ENCODE measurements at places on chromosomes 5 and 9.

DNA sequence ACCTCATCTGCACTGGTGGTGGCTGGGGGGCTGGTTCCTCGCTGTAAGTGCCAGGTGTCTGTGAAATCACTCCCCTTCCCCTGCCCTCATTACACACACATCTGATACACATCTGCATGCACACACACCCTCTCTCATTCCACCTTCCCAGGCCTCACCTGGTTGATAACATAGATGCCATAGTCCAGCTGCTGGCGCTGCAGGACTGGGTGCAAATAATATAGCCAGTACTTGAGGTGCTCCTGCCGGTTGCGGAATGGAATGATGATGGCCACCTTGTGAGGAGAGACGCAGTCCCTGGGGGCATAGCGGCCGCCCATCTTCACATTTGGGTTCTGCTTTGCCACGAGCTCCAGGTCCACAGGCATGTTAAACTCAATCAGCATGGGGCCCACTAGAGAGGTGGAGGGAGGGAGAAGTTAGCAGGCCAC, 32.1 kb downstream of the B4GALT1 start:
- DNase-seq: no peak

GRCh38 chr9:85137696-85138095, 468.2 kb downstream of the NTRK2 start:
- DNase-seq: no peak

DNA sequence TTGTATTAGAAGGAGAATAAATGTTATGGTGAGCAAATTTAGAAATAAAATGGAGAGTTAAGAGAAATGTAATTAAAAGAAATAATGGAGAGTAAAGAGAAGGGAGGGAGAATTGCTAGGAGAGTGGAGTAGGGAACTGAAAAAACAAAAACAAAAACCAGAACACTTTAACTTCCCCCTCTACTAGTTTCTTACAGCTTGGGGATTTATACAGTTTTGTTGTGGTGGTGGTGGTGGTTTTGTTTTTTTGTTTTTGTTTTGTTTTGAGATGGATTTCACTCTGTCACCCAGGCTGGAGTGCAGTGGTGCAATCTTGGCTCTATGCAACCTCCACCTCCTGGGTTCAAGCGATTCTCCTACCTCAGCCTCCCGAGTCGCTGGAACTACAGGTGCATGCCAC, 322.4 kb downstream of the TMEM167A start:
- DNase-seq: no peak

DNA sequence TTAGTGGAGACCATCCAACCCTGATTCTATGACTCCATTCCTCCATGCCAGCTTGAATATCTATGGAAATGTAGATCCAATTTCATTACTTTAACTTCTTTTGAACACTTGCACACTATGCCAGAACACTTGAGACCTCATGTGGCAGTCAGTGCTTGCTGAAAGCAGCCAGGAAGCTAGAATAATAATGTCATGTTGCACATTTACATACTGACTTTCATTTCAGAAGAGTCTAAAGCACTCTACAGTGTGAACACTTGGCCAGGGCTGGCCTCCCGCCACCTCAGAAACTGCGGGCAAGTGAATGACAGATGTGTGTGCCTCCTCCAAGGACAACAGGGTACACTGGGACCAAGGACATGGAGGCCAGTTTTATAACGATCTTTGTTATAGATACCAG, 97.3 kb downstream of the SLF1 start:
- DNase-seq: no peak

DNA sequence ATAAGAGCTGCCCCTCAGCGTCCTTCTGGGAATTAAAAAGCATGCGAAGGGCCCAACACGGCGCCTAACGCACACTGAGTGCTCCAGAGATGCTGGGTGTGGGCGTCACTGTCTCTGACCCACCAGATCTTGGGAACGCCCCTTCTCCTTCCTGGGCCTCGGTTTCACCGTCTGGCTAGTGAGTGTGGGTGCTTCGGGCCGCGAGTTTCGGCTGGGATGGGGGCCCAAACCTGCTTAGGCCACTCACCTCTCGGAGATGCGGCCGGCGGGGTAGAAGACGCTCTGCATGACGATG, 3.7 kb downstream of the PIP5KL1 start:
- DNase-seq: no peak

DNA sequence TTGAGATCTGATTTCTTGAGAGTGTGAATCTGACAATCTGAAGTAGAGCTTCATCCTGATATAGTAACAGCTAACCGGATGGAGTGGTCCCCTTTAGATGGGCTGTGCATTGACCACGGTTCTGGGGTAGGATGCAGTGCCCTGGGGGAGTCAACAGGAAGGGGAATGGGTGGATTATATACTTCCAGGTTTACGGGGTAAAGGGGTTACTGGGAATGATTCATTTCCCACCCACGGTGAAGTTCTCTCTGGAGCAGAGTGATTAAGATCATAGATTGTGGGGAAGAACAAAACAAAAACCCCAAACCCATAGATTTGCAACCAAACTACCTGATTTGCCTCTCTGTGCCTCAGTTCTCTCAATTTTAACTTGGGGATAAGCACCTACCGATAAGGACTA, 1.5 kb upstream of the B4GALT7 start:
- DNase-seq: no peak

DNA sequence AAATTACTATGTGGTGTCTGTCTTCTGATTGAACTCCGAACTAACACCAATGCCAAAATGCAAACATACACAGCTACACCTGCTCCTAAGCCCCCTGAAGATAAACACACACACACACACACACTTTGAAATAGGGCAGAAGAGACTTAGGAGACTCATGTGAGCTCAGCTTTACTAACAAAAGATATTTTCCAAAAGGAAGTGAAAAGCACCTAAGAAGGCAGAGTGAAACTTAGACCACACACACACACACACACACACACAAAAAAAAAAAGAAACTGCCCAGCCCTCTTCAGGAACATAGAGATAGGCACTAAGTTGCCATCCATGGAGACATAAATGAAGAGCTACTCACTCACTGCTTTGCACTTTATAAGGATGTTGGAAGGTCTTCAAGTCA, 45.2 kb upstream of the APC start:
- DNase-seq: no peak

DNA sequence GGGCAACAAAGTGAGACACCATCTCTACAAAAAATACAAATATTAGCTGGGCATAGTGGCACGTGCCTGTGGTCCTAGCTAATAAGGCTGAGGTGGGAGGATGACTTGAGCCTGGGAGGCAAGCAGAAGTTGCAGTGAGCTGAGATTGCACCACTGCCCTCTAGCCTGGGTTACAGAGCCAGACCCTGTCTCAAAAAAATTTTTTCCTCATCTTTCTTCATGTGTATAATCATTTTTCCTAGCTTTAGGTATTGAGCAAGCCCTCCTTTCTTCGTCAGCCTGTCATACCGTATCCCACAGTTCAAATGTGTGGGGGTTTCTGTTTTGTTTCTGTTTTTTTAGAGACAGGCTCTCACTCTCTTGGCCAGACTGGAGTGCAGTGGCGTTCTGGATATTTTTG, 41.3 kb downstream of the EHMT1 start:
- DNase-seq: no peak

DNA sequence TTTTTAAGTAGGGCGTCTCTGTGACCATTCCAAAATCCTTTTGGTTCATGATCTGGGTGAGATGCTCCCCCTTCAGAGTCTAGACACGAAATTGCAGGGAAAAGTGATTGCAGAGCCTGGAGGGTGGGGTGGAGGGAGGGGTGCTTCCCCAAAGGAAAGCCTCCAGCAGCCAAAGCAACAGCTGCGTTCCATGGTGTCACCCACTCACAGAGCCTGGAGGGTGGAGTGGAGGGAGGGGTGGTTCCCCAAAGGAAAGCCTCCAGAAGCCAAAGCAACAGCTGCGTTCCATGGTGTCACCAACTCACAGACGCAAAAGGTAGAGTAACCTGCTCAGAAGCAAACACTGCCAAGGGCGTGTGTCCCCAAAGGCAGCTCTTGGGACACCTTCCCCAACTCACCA, 22.6 kb downstream of the SLC6A18 start:
- DNase-seq: no peak

- no peak for DNase-seq
Observed at GRCh38 chr5:146111409-146111808, 6.0 kb upstream of the PLAC8L1 start.

DNA sequence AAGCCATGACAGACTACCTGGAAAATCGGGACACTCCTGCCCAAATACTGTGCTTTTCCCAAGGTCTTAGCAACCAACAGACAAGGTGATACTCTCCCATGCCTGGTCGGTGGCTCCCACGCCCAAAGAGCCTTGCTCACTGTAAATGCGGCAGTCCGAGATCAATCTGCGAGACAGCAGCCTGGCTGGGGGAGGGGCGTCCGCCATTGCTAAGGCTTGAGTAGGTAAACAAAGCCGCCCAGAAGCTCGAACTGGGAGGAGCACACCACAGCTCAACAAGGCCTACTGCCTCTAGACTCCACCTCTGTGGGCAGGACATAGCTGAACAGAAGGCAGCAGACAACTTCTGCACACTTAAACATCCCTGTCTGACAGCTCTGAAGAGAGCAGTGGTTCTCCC, 272.1 kb upstream of the CCNG1 start:
- DNase-seq: no peak

DNA sequence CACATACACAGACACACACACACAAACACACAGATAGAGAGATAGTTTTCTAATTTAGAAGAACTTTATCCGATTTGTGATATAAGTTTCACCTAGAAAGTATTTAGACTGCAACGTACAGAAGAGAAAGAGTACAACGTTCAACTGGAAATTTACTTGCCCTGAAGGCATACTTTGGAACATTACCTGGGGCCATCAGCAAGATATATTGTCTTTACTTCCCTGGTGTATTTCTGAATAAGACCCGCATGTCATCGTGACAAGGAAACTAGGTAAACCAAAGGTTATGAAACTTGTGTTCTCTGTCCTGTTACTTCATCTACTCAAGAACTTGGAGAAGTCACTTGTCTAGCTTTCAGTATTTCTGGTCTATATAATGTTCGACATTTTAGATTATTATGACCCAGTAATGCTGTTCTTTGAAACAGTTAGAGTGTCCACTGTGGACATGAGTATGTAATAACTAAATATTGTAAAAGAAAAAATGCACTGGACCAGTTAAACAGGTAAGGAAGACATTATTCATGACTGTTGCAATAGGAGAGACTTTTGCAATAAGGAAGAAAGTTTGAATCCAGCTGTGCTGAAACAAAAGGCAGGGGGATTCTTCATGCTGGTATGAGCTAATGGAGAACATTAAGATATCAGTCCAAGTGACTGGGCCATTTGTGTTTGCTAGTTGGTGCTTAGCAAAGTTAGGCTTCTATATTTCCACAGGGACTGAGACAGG, 1791.1 kb downstream of the MAT2B start:
- DNase-seq: no peak

DNA sequence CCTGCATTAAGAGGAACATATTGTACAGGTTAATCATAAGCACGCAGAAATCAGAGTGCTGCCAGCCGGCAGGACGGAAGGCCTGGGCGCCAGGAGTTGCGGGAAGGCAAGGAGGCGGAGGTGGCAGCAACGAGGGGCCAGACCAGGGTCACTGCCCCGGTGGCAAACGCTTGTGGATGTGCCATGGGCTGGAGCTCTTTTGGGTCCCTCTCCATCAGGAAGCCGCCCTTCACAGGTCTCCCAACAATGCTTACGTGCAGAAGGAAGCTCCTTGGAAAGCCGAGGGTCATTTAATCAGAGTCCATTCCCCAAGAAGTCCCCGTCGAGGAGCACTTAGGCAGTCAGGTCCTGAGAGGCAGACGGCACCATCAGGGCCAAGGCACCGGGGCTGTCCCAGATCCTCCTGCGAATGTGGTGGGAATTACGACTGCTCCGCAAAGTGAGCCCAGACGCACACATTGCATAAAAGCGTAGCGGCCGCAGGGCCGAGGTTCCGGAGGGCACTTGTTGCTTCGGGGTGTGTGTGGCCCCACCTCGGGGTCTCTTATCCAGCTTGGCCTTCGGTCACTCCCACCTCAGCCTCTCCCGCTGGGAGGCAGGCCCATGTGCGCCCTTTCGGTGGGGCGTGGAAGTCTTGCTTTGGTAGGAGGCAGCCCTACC, 20.5 kb downstream of the MRPL36 start:
- no peak for DNase-seq

- no peak for DNase-seq
Observed at GRCh38 chr5:124637011-124637410, 109.4 kb downstream of the ZNF608 start.

DNA sequence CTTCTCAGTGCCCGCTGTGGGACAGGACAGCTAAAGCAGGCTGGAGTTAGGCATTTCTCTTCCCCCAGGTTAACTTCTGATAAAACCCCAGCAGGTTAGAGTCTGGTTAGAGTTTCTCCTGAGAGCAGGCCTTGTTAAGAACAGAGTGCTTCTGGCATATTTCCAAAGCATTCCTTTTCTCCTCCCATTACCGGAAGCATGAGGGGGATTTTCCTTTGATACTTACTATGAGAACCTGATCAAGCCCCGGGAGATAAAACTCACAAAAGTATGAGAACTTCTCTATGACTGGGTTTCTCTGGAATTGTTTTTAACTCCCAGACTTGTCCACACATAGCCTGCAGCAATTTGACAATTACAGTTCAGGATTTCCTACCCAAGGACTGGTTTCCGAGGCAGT, 77.4 kb upstream of the MAST4 start:
- DNase-seq: peak; percentile 15

GRCh38 chr5:53560028-53560427, 411 bp upstream of the NDUFS4 start:
- no peak for DNase-seq

- no peak for DNase-seq
Observed at GRCh38 chr9:70564468-70565335, 150.2 kb upstream of the KLF9 start.

- DNase-seq: no peak
Observed at GRCh38 chr9:19788152-19788551, 685 bp downstream of the SLC24A2 start.

DNA sequence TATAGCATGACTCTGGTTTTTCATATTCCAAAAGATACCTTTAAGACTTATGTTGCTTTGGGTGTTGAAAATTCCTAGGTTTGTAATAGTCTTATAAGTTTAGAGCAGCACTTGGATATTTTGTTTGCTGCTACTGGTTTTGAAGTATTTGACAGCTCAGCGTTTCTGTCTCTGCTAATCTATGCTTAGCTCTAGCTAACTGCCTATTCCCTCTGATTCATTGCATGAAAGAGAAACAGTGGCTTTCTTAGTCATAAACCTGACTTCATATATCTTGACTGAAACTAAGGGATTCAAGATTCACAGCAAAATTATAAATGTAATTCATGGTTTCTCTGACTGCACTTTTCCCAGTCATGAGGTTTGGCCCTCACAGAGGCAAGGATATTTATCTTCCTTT, 35.6 kb upstream of the ANXA1 start:
- no peak for DNase-seq

GRCh38 chr5:15752663-15753285, 252.8 kb downstream of the FBXL7 start:
- peak; percentile 25 for DNase-seq

- no peak for DNase-seq
Observed at GRCh38 chr5:129858131-129858675, 46.1 kb upstream of the CHSY3 start.

- DNase-seq: no peak
Observed at GRCh38 chr9:8872802-8873201, 1073.2 kb upstream of the DMAC1 start.

All from left kidney (tissue), 8 donors.